Lung (tissue), 17 donors: ENCODE measurements at places on chromosomes 1 and 21. TPM values are rescaled to one million over a fixed set of nuclear protein-coding genes. Genes with fewer than 3 reads are reported as not detected.

SH3BGR gene
- 3.2 TPM for total RNA-seq

LRRC39 gene
- 0.94 TPM for total RNA-seq

OR2L2 gene
- not detected for total RNA-seq

IL22RA1 gene
- total RNA-seq, result 1.0 TPM

NEGR1 gene
- 7.3 TPM for total RNA-seq

STXBP3 gene
- 83.6 TPM for total RNA-seq

HCRTR1 gene
- not detected for total RNA-seq

PLD5 gene
- 0.43 TPM for total RNA-seq

TPM3 gene
- total RNA-seq, result 164 TPM

TSSK3 gene
- total RNA-seq, result 0.46 TPM

TEDDM1 gene
- total RNA-seq, result not detected

S100A9 gene
- total RNA-seq, result 394 TPM

ADORA1 gene
- total RNA-seq, result 0.57 TPM

CD164L2 gene
- 19.8 TPM for total RNA-seq

KRTAP19-2 gene
- total RNA-seq, result not detected

RGS16 gene
- 12.3 TPM for total RNA-seq

CLEC20A gene
- total RNA-seq, result not detected

S100A12 gene
- total RNA-seq, result 31.7 TPM

RHOU gene
- total RNA-seq, result 25.8 TPM

PPIAL4G gene
- total RNA-seq, result 0.12 TPM

SLC25A33 gene
- 5.2 TPM for total RNA-seq

PRAMEF4 gene
- not detected for total RNA-seq

AK5 gene
- 0.15 TPM for total RNA-seq

CD84 gene
- total RNA-seq, result 18.8 TPM

SMIM1 gene
- 11.0 TPM for total RNA-seq

RPTN gene
- not detected for total RNA-seq
